Right lobe of liver (tissue), 6 donors: ENCODE measurements at places on chromosomes 5 and 9. TPM values are rescaled to one million over a fixed set of nuclear protein-coding genes. Genes with fewer than 3 reads are reported as not detected.
A peak's percentile ranks its signal among the peaks of the same experiment; 100 is the strongest.

The NUTM2F gene
- total RNA-seq: 0.12 TPM

The CETN3 gene
- total RNA-seq: 7.7 TPM

The SLC36A1 gene
- total RNA-seq: 2.0 TPM

The TMEM232 gene
- total RNA-seq: 0.31 TPM

The MCTP1 gene
- total RNA-seq: 4.6 TPM

The OR1Q1 gene
- total RNA-seq: not detected

The GCNT4 gene
- 2.0 TPM for total RNA-seq

The CDC25C gene
- total RNA-seq: 0.18 TPM

The UCK1 gene
- total RNA-seq: 26.2 TPM

The PDE8B gene
- total RNA-seq: 4.1 TPM

The PCDHB12 gene
- 0.31 TPM for total RNA-seq

The RAD50 gene
- 27.7 TPM for total RNA-seq

The SPATA31D1 gene
- not detected for total RNA-seq

The NME5 gene
- total RNA-seq: 0.22 TPM

The PCDHA1 gene
- not detected for total RNA-seq

The DIRAS2 gene
- not detected for total RNA-seq

The NFIB gene
- 37.0 TPM for total RNA-seq

The SMARCA2 gene
- 55.8 TPM for total RNA-seq

The AQP3 gene
- total RNA-seq: 49.7 TPM

The NPR2 gene
- 34.5 TPM for total RNA-seq

GRCh38 chr9:114283551-114284111, 39.3 kb upstream of the ORM1 start:
- peak; percentile 40 for DNase-seq

GRCh38 chr5:156540491-156540890, 213.5 kb downstream of the SGCD start:
- no peak for DNase-seq

DNA sequence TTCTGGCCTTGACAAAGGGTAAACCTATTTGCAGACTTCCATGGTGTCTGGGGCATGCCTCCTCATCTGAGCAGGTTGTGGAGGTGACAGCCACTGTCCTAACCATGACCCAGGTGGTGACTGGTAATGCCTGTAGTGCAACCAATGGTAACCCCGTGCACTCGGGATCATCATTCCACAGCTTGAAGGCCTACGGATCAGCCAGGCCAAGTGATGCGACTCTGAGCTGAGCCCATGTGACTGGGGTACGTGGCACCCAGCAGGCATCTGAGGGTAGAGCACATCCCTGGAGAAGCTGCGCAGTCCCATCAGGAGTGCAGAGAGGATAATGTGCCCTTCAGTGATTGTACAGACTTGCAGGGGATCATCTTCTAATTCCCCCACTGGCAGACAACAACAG, 35.0 kb downstream of the DROSHA start:
- no peak for DNase-seq

- no peak for DNase-seq
These were observed 71.6 kb downstream of the CFAP90 start for GRCh38 chr5:7779019-7780005.

GRCh38 chr5:157178966-157179365, 1.7 kb upstream of the ITK start:
- DNase-seq: no peak

DNA sequence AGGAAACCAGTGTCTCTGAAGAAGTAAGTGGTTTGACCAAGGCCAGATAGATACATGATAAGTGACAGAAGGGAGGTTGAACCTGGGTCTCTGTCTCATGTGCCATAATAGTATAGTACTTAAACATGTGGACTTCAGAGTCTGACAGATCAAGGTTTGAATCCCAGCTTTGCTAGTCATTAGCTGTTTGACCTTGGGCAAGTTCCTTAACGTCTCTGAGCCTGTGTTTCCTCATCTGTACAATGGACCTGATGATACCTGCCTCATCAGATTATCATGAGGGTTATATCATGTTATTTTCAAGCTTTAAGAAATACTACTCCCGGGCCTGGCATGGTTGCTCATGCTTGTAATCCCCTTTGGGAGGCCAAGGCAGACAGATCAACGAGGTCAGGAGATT, 24.9 kb downstream of the FUBP3 start:
- DNase-seq: no peak

- DNase-seq: no peak
These were observed 107.3 kb upstream of the DPYSL3 start for GRCh38 chr5:147617191-147617606.

- DNase-seq: no peak
These were observed 6.7 kb downstream of the SLCO4C1 start for GRCh38 chr5:102289251-102289899.

DNA sequence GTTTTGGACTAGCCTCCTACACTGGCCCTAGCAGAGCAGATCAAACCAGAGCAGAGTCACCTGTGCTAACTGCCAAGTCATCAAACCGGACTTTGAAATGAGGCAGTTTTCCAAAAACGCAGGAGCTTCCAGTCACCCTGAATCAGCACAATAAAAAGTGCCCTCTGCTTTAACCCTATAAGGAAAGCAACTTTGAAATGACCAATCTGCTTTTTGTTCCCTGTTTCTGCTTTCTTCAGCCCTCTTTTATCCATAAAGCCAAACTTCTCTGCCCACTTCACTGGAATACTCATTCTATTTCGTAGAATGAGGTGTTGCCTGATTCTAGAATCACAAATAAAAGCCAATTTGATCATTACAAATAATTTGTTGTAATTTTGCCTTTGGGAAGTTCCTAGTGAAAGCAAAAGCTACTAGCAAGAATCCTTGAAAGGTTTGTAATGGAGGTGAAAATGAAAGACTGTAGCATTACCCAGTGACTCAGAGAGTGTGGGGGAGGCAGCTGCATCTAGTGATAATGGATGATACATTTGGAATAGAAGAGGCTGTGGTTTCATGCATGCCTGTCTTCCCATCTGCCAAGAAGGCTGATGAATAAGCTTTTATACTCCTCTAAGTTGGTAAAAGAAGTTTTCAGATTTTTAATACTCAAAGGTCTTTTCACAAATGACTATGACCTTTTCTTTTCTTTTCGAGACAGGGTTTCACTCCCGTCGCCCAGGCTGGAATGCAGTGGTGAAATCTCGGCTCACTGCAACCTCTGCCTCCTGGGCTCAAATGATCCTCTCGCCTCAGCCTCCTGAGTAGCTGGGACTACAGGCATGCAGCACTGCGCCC, 14.9 kb downstream of the SPAAR start:
- no peak for DNase-seq

- no peak for DNase-seq
These were observed 237.9 kb upstream of the CD180 start for GRCh38 chr5:67434466-67434865.

DNA sequence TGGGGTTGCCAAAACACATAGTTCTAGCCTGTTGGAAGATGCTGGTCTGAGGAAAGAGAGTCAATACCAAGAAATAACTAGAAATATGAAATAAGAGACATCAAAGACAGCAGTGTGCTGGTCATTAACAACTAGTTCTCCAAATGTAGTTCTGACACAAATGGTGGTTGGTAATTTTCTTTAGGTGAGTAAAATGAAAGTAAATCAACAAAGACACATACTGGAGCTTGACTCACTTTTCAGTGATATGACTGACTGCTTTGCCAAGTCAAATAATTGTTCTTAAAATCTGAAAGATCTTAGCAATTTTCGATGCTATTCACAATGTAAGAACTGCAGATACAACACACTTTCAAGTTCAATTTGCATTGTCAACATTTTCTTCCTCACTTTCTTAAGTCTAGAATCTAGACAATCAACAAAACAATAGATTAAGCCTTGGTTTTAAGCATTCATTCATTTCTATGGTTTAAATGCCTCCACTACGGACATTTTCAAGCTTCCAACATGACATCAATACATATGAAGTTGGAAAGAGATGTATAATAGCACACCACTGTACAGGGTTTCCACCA, 166.8 kb upstream of the MAP3K1 start:
- no peak for DNase-seq

DNA sequence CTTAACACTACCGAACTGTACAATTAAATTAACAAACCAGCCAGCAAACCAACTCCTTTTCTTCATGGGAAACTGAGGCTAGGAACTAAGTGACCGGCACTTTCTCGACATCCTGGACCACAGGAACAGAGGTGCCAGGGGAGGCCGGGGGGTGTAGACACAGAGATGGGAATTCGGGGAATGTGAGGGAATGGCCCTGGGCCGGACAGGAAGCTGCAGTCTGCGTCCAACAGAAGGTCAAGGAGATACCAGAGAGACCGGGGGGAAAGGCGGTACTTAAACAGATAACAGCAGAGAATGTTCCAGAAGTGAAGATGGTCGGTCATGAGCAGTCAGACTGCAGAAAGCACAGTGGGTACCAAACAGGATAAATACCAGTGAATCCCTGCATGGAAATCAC, 40.3 kb downstream of the DBH start:
- no peak for DNase-seq

GRCh38 chr9:123250504-123250903, 17.9 kb downstream of the STRBP start:
- DNase-seq: no peak

DNA sequence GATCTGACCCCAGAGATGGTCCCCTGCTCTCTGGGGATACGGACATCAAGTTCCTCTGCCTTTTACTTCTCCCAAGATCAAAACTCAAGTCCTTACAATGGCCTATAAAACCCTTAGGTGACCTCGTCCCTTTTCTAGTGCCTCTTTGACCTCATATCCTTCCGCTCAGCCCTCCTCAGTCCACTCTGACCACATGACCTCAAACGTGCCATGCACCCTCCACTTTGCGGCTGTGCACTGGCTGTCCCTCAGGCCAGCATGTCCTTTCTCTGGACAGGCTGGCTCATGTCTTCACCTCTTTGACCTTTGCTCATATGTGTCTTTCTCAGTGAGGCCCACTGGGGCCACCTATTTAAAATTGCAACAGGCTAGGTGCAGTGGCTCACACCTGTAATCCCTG, 14.7 kb downstream of the TRMO start:
- DNase-seq: no peak

DNA sequence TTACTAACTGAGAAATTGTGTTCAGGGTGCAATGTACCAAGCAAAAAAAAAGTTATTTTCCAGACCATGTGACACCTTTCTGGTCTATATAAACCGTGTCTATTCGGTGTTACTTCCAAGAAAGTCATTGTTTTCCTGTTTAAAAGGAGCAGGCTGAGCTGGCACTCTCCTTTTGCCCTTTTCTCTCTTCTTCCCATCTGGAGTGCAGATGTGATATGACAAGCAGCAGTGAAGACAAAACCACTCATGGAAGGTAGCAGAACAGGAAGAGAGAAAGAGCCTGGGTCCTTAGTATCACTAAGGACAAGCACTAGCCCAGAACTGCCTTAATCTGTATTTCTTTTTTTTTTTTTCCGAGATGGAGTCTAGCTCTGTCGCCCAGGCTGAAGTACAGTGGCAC, 25.6 kb downstream of the LYRM7 start:
- DNase-seq: no peak

DNA sequence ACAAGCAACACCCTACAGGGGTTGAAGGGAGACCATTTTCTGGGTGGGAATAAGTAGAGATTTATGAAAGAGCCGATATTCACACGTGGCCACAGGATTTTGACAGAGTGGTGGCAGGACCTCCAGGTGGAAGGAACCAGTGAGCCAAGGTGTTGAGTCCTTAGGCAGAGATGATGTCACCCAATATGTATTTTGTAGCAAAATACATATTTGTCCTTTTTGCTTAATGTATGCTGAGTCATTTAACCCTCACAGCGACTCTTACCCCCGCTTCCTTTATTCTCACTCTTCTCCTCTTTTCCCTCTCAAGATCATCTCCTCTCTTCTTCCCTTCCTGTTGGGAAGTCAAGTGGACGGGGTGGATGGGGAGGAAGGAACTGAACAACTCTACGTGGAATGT, 215.7 kb upstream of the S1PR3 start:
- no peak for DNase-seq

- no peak for DNase-seq
These were observed 159.8 kb downstream of the FBN2 start for GRCh38 chr5:128378196-128378595.

- no peak for DNase-seq
These were observed 240.6 kb downstream of the EFNA5 start for GRCh38 chr5:107430071-107430625.

DNA sequence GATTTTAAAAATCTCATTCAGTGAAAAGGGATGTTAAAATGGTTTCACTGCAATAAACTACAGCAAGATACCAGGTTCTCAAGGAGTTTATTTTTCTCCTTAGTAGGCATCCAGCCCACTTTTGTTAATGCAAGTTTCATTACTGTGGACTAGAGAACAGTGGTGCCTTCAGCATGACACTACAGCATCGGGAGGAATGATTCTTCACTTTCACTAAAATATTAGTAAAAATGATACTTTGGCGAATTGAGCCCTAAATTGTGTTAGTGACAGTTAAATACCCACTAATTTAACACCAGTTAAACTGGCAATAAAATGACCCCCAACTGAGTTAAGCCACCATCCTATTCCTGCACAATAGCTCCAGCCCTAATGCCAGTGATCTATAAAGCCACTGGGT, 152.2 kb upstream of the MPDZ start:
- DNase-seq: no peak

DNA sequence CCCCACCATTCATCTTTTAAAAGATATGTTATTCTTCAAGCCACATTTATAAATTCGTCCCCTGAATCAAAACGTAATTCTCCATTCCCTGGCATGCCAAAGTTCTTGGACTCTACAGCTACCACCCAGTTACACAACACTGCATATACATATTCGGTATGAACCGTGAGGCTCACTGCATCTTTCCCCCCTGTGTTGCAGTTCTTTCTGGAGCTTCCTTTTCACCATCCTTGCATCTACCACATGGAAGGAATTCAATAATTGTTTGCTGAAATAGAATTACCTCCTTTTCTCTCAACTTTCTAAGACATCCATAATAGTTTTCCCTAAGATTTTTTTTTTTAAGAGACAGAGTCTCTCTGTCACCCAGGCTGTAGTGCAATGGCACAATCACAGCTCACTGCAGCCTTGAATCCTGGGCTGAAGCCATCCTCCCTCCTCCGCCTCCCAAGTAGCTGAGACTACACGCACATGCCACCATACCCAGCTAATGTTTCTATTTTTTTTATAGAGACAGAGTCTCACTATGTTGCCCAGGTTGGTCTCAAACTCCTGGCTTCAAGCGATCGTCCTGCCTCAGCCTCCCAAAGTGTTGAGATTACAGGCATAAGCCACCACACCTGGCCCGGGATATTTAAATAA, 3.3 kb downstream of the LPAR1 start:
- no peak for DNase-seq

- DNase-seq: no peak
These were observed 42.8 kb upstream of the EQTN start for GRCh38 chr9:27339661-27340284.

GRCh38 chr5:100768221-100768620, 134.9 kb downstream of the ST8SIA4 start:
- no peak for DNase-seq

DNA sequence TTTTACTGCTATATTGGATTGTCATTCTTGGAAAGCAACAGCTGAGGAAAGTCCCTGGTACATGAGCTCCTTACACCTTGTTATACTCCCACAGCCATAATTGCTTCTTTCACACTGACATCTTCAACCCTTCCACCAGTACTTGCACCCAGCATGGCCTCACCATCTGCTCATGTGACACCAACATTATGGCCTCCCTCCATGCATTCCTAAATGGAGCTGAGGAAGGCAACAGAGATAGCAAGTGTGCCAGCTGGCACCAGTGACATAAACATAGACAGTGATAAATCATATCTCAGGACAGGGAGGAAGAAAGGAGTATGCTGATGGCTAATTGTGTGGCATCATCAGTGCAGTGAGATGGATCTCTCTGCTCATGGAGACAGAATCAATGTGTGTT, 119.5 kb downstream of the BAAT start:
- DNase-seq: no peak

- DNase-seq: peak; percentile 19
These were observed 508 bp upstream of the SNCAIP start for GRCh38 chr5:122311497-122311960.

GRCh38 chr9:81250041-81250440, 439.3 kb downstream of the TLE1 start:
- no peak for DNase-seq
